ENCODE measurements at places on chromosomes 16 and 17. TPM values are rescaled to one million over a fixed set of nuclear protein-coding genes. Genes with fewer than 3 reads are reported as not detected.
A peak's percentile ranks its signal among the peaks of the same experiment; 100 is the strongest.

DNA sequence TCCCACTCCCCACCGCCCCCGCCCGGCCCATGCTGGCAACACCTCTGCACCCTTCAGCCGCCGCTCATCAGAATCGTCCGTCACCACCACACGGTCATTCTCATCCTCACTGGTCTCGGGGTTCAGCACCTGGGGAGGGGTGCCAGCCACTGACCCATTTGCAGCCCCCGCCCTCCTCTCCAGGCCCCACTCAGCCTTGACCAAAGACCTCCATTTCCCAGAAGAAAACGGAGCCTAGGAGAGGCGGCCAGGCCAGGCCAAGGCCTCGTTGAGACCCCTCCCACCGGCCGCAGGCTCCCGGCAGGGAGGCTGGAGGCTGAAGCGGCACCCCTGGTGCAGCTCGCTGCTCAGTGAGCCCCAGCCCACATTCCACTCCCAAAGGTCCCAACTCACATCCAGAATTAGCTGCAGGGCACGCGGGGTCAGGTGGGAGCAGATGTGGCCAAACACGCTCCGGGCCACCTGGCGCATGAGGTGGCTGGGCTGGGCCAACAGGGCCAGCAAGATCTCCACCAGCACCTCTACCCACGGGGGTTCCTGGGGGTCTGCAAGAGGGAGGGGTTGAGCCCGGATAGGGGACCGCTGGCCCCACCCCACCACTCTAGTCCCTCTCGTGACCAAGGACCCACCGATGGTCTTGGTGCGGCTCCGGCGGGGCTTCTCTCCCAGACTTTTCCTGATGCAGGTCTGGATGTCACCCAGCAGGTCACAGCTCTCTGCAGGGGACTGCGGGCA is 9.8 kb downstream of the MYBBP1A start:
- no peak for DNase-seq

DNA sequence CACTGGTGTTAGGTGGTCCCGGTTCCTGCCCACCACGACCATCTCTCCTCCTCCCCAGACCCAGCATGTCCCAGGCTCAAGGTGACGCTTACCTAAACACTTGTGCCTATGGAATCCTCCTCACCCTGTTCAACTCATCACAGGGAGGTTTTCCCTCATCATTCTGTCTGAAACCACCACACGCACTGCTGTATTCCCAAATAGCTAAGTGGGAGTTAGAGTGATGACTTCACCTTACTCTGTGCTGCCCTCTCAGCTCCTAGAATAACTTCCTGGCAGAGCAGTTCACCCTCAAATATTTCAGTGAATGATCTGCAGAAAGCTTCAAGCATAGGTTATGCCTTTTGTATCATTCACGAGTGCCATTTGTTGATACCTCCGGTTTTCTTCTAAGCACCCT is 216.5 kb downstream of the CPPED1 start:
- DNase-seq, result no peak

- peak; percentile 40 for DNase-seq
Observed at GRCh38 chr17:31393749-31394146, 2.3 kb downstream of the RAB11FIP4 start.

Gene SLFN12L
- 5.1 TPM for total RNA-seq

Gene ATAD5
- 1.1 TPM for total RNA-seq

All from upper lobe of right lung (tissue), 1 donor.